Activated naive CD8-positive, alpha-beta T cell treated with anti-CD3 and anti-CD28 coated beads for 36 hours (primary cell): ENCODE measurements at places on chromosomes 2 and 18. TPM values are rescaled to one million over a fixed set of nuclear protein-coding genes. Genes with fewer than 3 reads are reported as not detected.

DNA sequence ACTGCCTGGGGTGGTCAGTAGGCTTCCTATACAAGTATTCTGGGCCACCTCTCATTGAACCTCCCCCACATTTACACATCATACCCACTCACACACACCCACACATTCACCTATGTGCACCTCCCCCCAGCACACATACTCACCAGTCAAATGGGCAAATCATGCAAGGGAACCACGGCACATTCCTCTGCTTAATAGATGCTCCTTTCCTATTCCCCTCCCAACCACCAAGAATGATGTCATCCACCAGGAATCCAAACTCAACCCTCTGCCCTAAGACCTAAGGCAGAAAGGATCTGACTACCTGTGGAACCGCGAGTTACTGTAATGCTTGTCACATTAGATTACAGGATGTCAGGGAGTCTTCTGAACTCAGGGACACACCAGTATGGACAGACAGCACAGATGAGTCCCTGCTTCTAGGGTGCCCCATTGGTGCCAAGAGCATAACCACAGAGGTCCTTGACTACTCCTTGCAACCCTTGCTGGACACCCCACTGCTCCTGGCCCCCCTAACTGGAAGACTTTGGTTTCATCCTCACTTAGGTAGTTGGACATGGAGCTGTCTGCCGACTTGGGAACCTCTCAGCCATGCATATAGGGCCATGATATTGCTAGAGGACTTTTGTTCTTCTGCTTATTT is 21.5 kb upstream of the CAB39 start:
- DNase-seq, result no peak
- H3K27me3 ChIP-seq, result no peaks in the 10 kb centered on the region
- H3K27ac ChIP-seq, result no peak overlapping the region

GRCh38 chr2:71575966-71576365 is 122.6 kb downstream of the DYSF start:
- no peaks in the 10 kb centered on the region for H3K4me1 ChIP-seq
- no peaks in the 10 kb centered on the region for H3K27me3 ChIP-seq
- no peak overlapping the region for H3K4me3 ChIP-seq
- no peak for DNase-seq
- H3K36me3 ChIP-seq, result no peaks in the 10 kb centered on the region
- no peak overlapping the region for H3K27ac ChIP-seq

Gene CREB1
- total RNA-seq, result 81.8 TPM

Gene BABAM2
- 45.2 TPM for total RNA-seq
